ENCODE measurements at places on chromosomes 3 and 15.

- no peak for DNase-seq
These were observed 52.1 kb downstream of the LRTM1 start for GRCh38 chr3:54875596-54876268.

- no peak for DNase-seq
These were observed 47.0 kb downstream of the MTHFS start for GRCh38 chr15:79849789-79850188.

- DNase-seq = no peak
These were observed 973.4 kb downstream of the ROBO1 start for GRCh38 chr3:78794431-78794830.

DNA sequence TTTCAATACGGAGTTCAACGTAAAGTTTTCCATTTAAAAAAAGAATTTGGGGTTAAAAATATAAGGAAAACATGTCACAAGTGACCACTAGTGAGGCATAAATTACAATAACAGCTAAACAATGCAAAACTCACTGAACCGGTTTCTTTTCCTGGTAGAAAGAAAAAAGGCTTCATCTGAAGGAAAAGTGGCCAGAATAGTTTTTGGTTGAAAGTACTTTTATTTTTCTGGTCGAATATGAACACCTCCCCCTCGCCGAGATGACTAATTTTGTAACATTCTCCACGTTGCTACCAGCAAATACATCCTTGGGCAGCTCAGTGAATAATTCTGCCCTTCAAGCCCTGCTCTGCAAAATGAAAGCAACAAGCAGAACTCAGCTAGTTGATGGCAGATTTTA, 3.9 kb upstream of the SRGAP3 start:
- no peak for DNase-seq

GRCh38 chr3:43704697-43705096, 14.0 kb downstream of the ABHD5 start:
- no peak for DNase-seq

GRCh38 chr15:63135804-63136203, 14.1 kb downstream of the LACTB start:
- DNase-seq = peak; percentile 41

DNA sequence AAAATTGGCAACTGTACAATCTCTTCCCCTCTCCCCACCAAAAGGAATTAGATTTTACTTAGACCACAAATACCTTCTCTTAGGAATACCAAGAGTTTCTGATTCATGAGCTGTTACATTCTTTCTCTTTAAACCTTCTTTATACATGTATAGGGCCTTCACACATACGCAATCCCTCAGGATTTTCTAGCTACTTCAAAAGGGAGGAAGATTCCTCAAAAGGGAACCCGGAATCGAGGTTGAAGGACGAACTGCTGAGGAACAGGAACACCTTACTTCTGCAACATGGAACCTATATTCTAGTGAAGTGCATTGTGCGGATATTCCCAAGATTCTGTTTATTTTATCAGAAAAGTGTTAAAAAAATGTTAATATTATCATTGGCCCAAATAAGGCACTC, 52.3 kb downstream of the GABRB3 start:
- DNase-seq = no peak

DNA sequence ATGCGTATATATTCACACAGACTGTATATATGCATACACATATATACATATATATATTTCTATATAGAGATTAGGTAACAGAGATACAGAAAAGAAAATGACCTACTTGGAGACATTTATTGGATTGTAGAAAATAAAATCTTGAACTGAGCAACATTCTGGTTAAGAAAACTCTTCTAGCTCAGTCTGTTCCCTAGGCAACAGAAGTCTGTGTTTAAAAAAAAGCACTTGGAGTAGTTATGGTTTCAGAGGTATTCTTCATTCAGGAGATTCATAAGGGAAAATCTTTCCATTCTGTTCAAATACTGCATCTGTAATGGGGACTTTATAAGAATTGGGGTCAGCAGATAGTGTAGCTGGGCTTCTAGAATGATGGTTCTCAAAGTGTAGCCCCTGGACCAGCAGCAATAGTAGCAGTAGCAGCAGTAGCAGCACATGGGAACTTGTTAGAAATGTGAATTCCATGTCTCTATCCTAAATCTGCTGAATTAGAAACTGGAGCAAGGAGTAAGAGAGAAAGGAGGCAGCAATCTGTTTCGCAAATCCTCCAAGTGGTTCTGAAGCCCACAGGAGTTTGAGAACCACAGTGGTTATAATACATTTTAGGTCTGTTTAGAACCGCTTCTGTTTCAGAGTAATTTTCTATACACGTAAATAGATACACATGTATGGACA, 112.8 kb upstream of the TMEM108 start:
- no peak for DNase-seq

GRCh38 chr3:64667887-64668581, 19.8 kb downstream of the ADAMTS9 start:
- DNase-seq = no peak

DNA sequence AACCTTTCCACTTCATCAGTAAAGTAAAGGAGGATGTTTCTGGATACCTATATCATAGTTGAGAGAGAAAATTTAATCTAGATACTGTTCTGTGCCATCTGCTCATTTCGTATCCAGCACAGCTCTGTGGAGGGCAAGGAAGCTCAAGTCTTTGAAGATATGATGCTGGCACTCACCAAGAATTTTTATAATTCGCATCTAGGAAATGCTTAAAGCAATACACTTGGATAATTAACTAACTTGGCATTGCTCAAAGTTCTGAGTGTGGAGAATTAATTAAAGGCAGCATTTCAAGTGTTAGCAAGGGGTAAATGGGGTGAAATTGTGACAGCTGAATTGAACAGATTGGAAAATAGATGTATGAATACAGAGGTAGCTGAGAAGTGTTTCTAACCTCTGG, 213.2 kb downstream of the KCNMB2 start:
- DNase-seq = no peak

- peak; percentile 47 for DNase-seq
These were observed 8.5 kb downstream of the FAM107A start for GRCh38 chr3:58568572-58569286.

- no peak for DNase-seq
These were observed 29.9 kb downstream of the RCN2 start for GRCh38 chr15:76961268-76962011.

DNA sequence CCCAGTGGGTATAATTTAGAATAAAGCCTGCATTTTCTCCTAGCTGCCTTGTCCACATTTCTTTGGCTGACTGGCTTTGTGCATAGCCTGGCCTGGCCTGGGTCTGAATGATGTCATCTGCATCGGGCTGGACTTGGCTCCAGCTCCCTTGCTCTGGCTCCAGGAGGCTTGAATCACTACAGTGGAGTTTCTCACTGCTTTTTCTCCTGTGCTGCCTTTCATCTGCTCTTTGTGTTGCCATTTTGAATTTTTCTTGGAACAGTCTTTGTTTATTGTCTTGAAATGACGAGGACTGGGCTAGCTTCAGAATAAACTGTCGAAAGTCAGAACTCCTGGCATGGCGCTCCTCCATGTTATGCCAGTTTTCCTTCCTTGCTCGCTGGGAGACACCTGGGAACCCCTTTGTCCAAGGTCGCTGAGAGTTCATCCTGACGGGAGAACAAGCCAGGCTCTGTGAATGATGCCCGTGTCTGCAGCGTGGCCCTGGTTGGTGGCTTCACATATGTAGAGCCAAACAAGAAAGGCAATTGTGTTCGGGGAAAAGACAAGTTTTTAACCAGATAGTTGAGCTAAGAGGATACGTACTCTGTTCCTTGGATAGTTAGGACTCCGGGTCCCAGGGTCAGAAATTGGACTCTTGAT, 258.9 kb downstream of the PDZRN3 start:
- no peak for DNase-seq

- DNase-seq = no peak
These were observed 72.9 kb downstream of the EPHA3 start for GRCh38 chr3:89180334-89180733.

GRCh38 chr3:143753006-143753405, 95.3 kb downstream of the SLC9A9 start:
- DNase-seq = no peak

DNA sequence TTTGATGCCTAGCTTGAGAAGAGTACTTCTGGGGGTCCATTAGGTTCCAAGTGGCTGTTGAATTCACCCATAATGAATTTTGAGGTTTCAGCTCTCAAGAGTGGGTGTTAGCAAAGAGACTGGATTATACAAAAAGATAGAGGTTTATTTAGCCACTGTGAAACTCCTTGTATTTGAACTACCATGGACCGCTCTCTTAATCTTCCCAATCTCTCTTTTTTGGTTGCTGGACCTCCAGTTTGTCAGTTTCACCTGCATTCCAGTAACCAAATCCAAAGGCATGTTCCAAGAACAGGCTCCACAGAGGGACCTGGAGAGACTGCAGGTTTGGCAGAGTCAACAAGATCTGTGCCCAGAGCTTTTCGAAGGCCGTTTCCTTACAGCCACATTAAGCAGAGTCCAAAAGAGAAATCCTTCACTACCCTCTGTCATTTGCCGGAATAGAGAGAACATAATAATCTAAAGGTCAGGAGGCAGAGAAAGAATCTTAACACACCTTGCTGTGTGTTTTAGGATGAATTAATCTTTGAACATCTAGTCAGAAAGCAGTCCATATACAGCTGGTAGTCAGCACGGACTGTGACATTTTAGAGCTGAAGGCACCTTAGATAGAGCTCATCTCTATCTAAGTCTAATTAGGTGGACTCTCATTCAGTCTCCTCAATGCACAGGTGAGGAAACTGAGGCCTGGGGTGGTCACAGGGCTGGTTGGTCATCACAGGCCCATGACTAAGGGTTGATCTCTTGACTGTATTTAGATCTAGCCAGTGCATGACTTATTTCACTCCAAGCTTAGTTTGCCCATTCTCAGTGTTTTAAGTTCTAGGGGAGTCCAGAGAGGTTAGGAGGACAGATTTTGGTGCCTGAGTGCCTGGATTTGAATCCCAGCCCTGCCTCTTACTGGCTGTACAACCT, 1.3 kb downstream of the ABHD2 start:
- DNase-seq = no peak

DNA sequence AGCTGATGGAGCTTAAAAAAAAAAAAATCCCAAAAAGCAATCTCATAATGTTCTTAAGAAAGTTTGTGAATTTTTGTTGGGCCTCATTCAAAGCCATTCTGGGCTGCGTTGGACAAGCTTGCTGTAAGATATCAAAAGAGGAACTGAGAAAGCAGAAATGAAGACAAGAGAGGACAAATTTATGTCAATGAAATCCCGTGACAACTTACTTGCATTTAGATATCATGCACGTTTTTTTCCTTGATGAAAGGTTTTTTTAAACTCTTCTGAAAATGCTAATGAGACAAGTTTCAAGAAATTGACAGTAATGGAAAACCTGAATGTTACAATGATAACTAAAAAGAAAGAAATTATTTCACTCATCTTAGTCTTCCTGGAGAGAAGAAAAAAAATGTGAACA, 662.9 kb downstream of the SQOR start:
- no peak for DNase-seq

- DNase-seq = no peak
These were observed 907 bp downstream of the TATDN2 start for GRCh38 chr3:10248984-10249748.

DNA sequence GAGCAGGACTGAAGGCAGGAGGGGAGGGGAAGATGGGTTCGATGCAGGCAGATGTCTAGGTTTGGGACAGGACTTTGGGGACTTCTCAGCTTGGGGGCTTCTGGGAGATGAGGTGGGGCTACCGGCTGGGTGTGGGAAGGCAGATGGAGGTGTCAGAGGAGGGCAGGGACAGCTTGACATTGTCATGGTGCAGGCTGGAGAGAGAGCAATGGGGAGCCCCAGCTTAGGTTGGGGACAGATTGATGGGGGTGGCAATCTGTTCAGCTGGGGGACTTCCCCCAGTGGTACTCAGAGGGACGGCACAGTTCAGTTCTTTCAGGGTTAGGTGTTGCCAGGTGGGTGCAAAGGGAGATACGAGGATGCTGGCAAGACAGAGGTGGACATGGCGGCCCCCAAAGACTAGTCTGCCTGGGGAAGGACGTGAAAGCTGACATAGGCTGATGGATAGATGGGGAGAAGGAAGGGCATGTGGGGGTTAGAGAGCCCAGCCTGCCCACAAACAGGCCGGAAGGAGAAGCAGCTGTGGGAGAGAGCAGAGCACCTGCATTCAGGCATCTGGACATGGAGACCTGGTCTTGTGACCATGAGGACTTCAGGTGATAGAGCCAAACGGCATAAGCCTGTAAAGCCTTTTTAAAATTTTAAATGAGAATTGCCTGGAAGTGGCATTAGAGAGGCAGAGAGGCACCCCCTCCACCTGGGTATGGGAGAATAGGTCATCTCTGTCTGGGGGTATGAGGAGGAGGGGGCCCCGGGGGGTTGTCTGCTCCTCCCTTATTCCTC, 21.1 kb downstream of the ACAA1 start:
- no peak for DNase-seq

DNA sequence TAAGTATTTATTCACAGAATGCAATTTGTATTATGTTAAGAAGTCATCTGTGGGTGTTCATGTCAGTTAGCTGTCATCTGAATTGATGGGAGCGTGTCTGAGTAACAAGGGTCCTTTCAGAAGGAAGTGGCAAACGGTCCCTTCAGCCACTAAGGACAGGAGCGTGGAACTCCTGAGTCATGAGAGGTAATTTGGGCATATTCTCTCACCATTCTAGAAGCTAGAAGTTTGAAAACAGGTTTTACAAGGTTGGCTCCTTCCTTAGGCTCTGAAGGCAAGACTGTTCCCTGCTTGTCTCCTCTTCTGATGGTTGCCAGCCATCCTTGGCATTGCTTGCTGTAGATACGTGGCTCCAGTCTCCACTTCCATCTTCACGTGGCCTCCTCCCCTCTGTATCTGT, 19.7 kb downstream of the ABHD2 start:
- peak; percentile 42 for DNase-seq

DNA sequence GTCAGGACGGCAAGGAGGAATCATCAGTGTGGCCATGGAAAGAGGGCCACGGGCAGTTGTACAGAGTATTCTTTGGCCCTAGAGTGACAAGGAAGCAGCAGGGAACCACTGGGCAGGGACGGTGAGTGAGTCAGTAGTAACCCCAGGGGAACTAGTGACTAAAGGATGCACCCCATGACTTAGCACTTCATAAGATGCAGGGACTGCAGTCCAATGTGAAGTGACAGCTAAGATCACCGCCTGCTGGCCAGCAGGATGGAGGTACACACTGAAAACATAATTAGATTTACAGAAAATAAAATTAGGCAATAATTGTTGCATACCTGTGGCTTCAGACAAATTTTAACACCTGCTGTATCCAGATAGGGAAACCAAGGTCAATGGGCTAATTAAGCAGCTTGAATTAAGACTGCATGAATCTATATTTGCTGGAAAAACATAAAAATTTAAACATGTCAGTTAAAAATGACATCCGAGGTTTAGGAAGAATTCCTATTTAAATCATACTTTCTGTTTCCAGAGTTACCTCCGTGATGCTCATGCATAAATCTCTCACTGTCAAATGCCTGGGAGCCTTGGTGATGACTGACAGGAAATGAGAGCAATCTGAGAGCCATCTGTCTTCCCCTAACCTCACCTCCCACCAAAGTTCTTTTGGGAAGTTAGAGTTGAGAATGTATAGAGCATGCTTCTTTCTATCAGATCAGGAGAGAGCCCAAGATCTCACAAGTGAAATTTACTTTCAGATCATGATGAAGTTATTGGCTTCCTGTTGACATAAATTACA, 56.5 kb downstream of the DCLK3 start:
- DNase-seq = peak; percentile 16

- no peak for DNase-seq
These were observed 55.6 kb downstream of the CCR3 start for GRCh38 chr3:46297658-46298423.
